ENCODE measurements at places on chromosomes 4 and X.

DNA sequence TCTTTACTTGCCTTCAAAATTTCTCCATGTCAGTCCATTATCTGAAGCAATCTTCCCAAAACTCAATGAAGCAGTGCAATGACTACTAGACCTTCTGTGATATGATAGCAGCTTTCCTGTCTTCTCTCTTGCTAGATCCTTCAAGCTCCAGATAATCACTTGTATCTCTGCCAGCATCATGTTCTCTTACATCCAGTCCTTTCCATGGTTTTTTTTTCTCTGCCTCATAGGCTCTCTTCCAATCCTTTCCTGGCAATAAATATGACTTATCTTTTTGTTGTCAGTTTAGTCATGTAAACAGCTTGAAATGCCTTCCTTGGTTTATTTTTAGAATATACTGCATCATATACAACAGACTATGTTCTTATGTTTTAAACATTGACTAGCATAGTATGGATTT is 193.5 kb downstream of the CFAP299 start:
- no peak for DNase-seq

DNA sequence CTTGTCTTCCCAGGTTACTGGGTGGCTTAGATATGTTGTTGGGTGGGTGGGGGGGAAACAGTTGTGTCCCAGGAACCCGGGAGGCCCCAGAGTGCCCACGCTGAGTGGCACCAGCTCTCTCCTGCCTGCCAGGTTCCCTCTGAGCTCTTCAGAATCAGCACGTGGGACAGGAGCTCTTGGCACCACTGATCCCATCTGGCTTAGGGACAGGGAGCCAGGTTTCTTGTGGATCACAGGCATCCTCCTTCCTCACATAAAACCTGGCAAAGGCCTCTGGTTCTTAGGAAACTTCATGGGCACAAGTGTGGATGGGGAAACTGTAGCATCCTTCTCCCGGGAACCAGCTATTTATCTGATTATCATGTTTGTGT is 3.4 kb downstream of the GPR78 start:
- no peak for DNase-seq

DNA sequence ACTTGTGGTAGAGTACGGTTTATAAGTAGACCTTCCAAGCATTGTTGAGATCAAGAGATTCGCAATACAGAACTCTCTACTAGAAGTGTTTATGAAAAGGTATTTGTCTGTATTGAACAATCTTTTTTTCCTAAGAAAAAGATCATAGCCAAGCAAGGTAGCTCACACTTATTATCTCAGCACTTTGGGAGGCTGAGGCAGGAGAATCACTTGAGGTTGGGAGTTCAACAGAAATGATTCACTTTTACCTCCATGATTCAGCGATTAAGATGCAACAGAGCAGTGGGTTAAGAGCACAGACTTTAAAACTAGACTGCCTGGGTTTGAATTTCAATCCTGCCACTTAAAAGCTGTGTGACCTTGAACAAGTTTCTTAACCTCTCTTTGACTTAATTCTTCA is 74.3 kb downstream of the TMEM156 start:
- DNase-seq = no peak

- no peak for DNase-seq
These were observed 53.4 kb downstream of the ZNF518B start for GRCh38 chr4:10403633-10404445.

DNA sequence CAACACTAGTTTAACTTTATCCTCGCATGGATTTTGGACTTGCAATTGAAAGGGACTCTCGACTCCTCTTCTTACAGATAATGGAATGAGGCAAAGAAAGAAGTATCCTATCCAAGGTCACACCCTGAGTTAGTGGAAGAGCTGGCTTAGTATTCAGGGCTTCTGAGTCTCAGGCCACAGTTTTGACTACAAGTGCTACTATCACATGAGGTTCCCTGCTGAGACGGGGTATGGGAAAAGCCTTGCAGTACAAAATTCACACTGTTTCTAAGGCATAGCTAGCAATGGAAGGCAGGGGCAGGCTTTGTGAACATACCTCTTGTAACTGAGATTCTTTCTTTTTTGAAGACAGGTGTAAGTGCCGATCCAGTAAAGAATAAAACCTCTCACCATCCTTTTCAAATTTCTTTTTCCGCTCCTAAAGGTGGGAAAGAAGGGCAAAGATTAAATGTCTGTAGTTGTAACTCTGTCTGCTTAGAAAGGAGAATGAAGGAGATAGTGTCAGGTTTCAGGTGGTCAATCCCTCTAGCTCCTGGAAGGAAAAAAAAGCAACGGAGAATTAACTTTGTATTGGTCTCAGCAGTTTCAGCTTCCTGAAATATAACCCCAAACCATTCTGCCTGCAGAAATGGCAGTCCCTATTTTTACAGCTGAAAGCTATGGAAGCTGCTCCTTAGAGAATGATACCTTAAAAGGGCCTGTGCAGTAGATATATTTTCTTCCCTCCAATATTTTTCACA is 199.0 kb downstream of the OPHN1 start:
- DNase-seq = no peak

DNA sequence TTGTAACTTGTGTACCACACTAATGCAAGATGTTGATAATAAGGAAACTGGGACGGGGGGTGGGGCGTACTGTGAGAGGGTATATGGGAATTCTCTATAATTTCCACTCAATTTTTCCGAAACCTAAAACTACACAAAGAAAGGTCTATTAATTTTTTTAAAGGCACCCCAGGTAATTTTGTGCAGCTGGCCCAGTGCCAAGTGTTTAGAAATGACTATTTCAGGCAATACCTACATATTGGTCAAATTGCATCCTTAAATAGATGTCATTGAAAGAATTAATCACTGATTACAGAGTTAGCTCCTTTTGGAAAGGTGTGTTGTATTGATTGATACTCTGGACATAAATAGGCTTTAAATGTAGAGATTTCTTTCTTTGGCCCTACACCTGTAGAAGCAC is 10.1 kb upstream of the MTMR1 start:
- DNase-seq = no peak

GRCh38 chrX:19515615-19516105 is 352 bp upstream of the MAP3K15 start:
- no peak for DNase-seq

- DNase-seq = no peak
These were observed 25.6 kb upstream of the SMIM10L2A start for GRCh38 chrX:135396109-135396508.

GRCh38 chr4:186936496-186937375 is 213.1 kb upstream of the FAT1 start:
- no peak for DNase-seq

- no peak for DNase-seq
These were observed 425.0 kb downstream of the FAT4 start for GRCh38 chr4:125739760-125740159.

- no peak for DNase-seq
These were observed 23.3 kb upstream of the TMEM255A start for GRCh38 chrX:120334603-120335002.

DNA sequence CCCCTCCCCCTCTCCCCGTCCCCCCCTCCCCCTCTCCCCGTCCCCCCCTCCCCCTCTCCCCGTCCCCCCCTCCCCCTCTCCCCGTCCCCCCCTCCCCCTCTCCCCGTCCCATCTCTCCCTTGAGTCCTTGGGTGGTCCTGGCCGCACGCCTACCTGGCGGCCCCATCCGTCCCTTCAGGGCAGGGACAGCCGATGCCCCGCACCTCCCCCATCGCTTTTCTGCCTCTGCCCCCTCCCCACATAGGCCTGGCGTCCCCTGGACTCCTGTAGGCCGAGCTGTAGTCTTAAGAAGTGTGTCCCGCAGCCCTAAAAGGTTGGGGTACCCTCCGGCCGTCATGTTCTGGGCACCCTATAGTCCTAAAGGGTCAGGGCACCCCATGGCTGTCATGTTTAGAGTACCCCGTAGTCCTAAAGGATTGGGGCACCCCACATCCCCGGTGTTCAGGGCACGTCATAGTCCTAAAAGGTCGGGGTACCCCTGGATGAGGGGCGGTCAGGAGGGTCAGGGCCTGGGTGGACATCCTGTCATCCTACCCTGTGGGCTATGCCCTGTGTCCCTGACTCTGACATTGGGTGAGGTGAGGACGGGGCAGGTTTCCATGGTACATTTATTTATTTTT is 10.8 kb upstream of the GTPBP6 start:
- no peak for DNase-seq

DNA sequence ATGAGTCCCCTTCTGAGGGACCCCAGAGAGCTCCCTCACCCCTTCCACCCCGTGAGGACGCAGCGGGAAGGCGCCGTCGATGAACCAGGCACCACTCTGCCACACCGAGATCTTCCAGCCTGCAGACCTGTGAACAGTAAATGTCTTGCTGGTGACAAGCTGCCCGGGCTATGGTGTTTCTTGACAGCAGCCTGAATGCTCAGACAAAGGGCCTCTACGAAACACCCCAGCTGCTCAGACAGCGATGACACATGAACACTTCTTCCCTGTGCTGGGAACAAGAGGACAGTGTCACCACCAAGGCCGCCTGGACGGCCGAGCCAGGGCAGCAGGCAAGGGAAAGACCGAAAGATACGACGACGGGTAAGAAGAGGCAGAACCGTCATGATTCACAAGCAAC is 30.6 kb upstream of the GTPBP6 start:
- no peak for DNase-seq

GRCh38 chr4:139889901-139890300 is 224.3 kb downstream of the MGST2 start:
- no peak for DNase-seq

DNA sequence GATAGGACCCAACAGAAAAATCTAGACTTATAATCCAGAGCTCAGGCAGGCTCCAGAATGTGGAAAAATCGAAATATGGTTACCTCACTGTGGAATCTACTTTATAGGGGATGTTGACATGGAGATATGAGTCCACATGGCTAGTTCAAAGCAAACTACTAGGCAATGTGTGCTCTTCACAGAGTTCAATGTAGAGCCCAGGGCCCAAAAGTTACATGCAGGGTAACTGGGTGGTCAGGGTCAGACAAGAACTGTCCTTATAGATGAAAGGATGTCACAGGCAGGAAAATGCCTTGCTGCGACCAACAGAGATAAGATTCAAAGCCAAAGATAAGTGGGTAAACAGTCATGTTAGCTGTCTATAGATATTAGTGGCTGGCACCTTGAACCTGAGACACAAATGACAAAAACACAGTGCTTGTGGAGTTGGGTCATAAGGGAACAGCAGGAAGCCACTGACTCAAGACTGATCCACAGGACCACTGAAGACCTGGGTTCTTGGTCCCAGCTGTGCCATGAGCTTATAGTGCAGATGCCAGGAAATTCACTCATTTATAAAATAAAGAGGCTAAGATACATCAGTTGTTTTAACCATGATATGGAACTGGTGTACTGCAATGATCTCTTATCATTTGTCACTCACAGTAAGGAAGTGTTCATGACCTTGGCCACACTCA is 101.7 kb upstream of the MBNL3 start:
- no peak for DNase-seq

DNA sequence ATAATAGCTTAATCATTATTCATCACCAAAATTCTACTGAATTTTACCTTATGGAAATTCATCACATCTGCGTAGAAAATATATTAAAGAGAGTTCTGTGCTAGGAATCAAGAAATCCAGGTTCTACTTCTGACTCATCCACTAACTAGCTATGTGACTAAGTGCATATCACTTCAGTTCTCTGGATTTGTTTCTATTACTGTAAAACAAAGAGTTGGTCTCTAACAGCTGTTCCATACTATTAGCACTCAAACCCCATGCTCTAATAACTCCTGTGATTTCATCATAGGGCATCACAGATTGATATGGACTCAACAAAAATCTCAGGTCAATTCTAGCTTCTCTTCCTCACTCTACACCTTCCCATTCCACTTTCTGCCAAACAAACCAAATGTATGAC is 572.0 kb downstream of the INPP4B start:
- DNase-seq = no peak

- no peak for DNase-seq
These were observed 244.2 kb downstream of the PPP1R2C start for GRCh38 chrX:42533761-42534160.

GRCh38 chrX:133056341-133056740 is 40.6 kb downstream of the USP26 start:
- no peak for DNase-seq

- DNase-seq = no peak
These were observed 193.7 kb upstream of the SPANXN4 start for GRCh38 chrX:142831961-142832530.

DNA sequence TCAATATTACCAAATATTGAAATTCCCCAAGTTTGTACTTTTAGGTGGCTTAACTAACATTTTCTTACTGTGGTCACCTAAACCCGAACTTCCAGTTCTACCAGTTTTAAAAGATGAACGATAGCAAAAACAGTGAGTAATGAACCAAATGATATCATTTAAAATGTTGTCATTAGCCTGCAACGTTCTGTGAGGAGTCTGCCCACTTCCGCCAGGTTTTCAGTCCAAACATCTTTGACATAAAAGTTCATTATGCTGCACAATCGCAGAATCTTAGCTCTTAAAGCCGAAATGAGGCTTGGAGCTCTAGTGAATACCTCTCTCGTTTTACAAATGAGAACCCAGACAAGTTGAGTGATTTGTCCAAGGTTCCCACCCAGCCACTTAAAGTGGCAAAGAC is 762 bp downstream of the PIGA start:
- no peak for DNase-seq

- DNase-seq = no peak
These were observed 1.5 kb downstream of the TMEM156 start for GRCh38 chr4:39030725-39031124.

GRCh38 chr4:18319431-18319830 is 297.9 kb upstream of the LCORL start:
- no peak for DNase-seq

GRCh38 chr4:40840255-40840984 is 90.7 kb downstream of the NSUN7 start:
- no peak for DNase-seq

DNA sequence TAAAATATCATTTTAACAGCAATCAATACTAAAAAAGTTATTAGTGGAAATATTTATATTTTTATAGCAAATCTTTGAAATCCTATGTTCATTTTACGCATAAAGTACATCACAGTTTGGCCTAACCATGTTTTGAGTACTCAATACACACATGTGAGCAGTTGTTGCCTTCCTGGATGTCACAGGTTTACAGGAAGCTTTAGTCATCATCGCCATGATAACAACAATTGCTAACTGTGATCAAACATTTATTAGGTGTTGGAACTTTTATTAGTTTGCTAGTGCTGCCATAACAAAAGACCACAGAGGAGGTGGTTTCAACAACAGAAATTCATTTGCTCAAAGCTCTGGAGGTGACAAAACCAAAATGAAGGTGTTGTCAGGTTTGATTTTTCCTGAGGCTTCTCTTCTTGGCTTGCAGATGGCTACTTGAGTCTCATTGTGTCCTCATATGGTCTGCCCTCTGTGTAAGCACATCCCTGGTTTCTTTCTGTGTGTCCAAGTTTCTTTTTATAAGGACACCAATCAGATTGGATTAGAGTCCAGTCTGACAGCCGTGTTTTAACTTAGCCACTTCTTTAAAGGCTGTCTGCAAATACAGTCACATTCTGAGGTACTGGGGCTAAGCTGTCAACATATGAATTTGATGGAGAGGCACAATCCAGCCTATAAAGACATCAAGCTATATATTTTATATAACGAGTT is 43.1 kb upstream of the BOD1L1 start:
- no peak for DNase-seq

DNA sequence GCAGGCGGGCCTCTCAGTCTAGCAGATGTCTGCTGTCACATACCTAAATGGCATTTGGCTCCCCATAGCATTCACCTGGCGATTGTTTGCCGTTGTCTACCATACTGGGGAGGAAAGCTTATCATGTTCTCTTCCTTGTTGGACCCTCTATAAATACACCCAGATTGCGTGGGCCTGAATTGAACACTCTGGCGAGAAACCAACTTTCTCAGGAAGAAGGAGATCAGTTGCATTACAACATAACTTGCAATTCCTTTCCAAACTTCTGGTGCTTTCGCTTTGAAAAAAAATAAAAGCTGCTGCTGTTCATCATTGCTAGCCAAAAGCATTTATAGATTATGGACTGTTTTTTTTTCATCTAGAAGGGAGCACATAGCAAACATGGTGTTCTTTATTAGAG is 230.0 kb upstream of the GPC4 start:
- no peak for DNase-seq

All from activated T-cell treated with anti-CD3 and anti-CD28 coated beads for 1 hour (primary cell).